Chondrocyte (in vitro differentiated cells): ENCODE measurements at places on chromosomes 16 and 17.

- no peak for DNase-seq
These were observed 137.0 kb upstream of the PLCG2 start for GRCh38 chr16:81642107-81642436.

DNA sequence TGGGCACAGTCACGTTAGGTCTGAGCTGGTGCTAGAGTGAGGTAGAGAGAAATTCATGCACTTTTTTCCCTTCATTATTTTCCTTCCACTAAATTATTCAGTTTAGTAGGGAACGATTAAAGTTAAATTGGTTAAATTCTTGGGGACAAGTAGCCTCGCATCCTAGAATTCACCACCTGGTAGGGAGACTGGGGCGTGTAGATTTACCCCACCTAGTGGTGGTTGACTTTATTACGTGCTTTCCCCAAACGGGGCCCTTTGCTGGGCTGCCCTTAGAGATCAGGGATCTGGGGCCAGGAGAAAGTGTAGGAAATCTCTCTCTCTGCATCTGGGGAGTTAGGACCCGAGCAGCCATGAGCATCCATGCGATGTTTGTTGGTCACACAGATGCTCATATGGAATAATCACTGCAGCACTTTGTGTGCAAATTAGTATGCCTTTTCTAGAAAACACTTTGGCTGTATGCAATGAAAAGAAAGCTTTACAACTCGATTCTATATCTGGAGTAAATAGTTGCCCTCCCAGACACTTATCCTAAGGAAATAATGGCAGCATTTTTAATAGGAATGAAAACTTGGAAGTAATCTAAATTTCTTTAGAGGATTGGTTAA lies 107.0 kb downstream of the PLCG2 start:
- no peak for DNase-seq

DNA sequence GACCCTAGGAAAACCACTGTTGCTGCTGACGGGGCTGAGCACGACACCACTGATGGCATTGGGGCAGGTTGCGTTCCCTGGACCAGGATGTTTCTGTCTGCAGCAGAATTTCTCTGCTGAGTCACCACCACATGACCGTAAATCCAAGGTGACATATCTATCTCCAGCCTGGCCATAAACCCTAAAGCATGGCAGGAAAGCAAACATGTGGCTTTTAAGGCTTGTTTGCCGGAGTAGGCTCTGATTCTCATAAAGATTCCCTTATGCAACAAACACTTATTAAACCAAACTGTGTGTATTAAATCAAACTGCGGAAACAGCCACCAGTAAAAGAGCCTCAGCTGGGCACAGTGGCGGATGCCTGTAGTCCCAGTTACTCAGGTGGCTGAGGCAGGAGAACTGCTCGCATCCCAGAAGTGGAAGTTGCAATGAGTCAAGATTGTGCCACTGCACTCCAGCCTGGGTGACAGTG lies 17.3 kb downstream of the MPHOSPH6 start:
- DNase-seq, result no peak

DNA sequence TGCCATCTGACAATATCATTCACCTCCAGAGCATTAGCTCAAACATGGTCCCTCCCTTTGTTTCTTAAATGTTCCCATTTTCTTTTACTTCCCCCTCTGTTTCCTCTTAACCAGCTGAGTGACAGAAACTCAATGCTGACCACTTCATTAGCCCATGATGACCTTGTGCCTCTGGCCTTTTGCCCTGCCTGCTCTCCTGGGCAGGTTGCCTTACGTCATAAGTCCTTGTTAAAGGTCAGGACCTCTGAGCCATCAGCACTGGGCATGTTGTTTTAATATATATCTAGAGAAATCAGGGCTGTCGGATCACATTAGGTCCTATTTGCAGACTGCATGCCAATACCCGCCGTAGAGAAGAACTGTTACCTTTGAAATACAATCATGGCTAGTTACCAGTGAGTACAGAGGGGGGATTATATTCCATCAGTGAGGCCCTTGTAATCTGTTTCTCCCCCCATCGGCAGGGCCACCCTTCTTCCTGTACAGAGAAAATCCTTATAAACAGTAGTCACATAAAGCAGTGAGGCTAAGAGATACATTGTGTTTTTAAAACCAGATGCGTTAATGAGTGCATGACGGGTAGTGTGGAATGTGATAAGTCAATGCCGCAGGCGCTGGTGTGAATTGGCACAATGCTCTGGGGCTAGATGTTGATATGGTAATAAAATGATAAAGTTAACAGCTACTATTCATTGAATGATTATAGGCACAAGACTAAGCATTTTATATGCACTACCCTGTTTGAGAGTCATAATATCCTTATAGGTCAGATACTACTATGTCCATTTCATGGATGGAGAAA lies 94.3 kb upstream of the ZFHX3 start:
- no peak for DNase-seq

- no peak for DNase-seq
These were observed 32.0 kb downstream of the KDM8 start for GRCh38 chr16:27235055-27235937.

GRCh38 chr16:65965628-65966027 lies 400.9 kb upstream of the CDH5 start:
- no peak for DNase-seq

GRCh38 chr16:22621586-22622155 lies 111.0 kb downstream of the NPIPB5 start:
- no peak for DNase-seq

GRCh38 chr16:23254338-23254737 lies 47.8 kb upstream of the SCNN1B start:
- DNase-seq, result no peak

- DNase-seq, result no peak
These were observed 19.7 kb downstream of the ALKBH5 start for GRCh38 chr17:18203308-18203707.

DNA sequence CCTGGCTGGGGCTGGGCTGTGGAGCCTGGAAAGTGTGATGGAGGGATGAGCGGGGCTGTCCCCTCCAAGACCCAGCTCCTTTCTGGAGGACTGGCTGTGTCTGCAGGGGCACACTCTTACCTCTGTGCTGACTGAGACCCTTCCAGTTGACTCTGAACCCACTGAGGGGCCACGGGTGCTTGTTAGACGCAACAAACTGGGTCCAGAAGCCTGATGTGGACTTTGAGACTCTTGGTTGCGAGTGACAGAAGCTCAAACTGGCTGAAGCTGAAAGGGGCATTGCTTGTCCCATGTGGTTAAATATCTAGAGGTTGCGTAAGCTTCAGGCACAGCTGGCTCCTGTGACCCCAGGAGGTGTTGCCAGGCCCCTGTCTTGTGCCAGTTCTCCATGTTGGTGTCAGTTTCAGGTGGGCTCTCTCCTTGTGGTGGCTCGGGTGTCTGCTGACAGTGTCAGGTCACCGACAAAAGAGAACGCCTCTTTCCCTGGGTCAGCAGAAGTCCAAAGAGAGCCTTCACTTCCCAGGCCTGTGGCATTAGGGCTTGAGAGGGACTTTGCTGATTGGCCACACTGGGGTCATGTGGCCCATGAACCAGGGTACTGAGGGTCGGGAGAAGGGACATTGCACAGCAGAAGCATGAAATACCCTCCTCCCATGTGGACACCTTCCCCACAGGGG lies 16.7 kb downstream of the ADCY7 start:
- DNase-seq, result no peak

- no peak for DNase-seq
These were observed 114.3 kb downstream of the RBFOX3 start for GRCh38 chr17:79496422-79497005.
